ENCODE measurements at places on chromosomes 6 and 20. TPM values are rescaled to one million over a fixed set of nuclear protein-coding genes. Genes with fewer than 3 reads are reported as not detected.

KLHDC3 gene
- polyA plus RNA-seq = 112 TPM

ELOVL4 gene
- polyA plus RNA-seq = 3.6 TPM

RIMS1 gene
- 2.3 TPM for polyA plus RNA-seq

ABHD16B gene
- polyA plus RNA-seq = not detected

TP53TG5 gene
- polyA plus RNA-seq = 0.42 TPM

AKAP12 gene
- polyA plus RNA-seq = 259 TPM

TBP gene
- 22.7 TPM for polyA plus RNA-seq

AIG1 gene
- 94.5 TPM for polyA plus RNA-seq

POU5F1 gene
- polyA plus RNA-seq = 3.8 TPM

PSORS1C1 gene
- polyA plus RNA-seq = 0.19 TPM

KCNK15 gene
- 0.64 TPM for polyA plus RNA-seq

WFDC6 gene
- 0.24 TPM for polyA plus RNA-seq

ZBTB12 gene
- 22.4 TPM for polyA plus RNA-seq

BYSL gene
- polyA plus RNA-seq = 18.8 TPM

PMEPA1 gene
- 18.8 TPM for polyA plus RNA-seq

ALDH8A1 gene
- 14.0 TPM for polyA plus RNA-seq

NKX2-4 gene
- polyA plus RNA-seq = not detected

TCP11 gene
- 1.2 TPM for polyA plus RNA-seq

TPX2 gene
- 51.3 TPM for polyA plus RNA-seq

SLC22A2 gene
- polyA plus RNA-seq = 9.0 TPM

PIGU gene
- polyA plus RNA-seq = 44.6 TPM

PTCRA gene
- polyA plus RNA-seq = not detected

RAB32 gene
- 29.5 TPM for polyA plus RNA-seq

EPPIN gene
- 0.17 TPM for polyA plus RNA-seq

MROH8 gene
- polyA plus RNA-seq = 6.1 TPM

DSTN gene
- 313 TPM for polyA plus RNA-seq

KIF25 gene
- polyA plus RNA-seq = 0.87 TPM

SMAP1 gene
- polyA plus RNA-seq = 29.4 TPM

PGBD1 gene
- polyA plus RNA-seq = 10.7 TPM

NXT1 gene
- polyA plus RNA-seq = 18.0 TPM

NKAIN4 gene
- polyA plus RNA-seq = 26.0 TPM

TMEM217 gene
- 1.4 TPM for polyA plus RNA-seq

GTF2H4 gene
- 46.0 TPM for polyA plus RNA-seq

OR2H1 gene
- not detected for polyA plus RNA-seq

SLC17A4 gene
- 0.82 TPM for polyA plus RNA-seq

GMPR gene
- 18.9 TPM for polyA plus RNA-seq

MLN gene
- polyA plus RNA-seq = 1.3 TPM

ITPR3 gene
- polyA plus RNA-seq = 8.8 TPM

IRAK1BP1 gene
- polyA plus RNA-seq = 14.7 TPM
